ENCODE measurements at places on chromosomes 5 and 9.

DNA sequence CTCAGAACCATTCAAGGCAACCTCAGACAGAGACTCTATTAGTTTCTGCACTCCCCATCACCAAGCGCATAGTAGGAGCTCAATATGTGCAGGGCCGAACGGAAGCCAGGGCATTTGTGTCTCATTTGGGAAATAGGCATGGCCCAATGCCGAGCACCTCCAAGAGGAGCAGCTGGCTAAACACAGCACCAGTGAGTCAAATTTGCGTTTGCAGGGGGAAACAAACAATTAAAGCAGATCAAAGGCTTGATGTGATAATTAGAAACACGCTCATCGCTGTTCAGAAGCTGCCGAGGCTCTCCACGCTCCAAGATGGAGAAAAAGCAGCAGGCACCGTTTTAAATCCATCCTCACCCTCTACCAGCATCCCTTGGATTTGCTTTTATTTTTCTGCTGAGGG, 225.3 kb downstream of the AGTPBP1 start:
- DNase-seq = no peak

DNA sequence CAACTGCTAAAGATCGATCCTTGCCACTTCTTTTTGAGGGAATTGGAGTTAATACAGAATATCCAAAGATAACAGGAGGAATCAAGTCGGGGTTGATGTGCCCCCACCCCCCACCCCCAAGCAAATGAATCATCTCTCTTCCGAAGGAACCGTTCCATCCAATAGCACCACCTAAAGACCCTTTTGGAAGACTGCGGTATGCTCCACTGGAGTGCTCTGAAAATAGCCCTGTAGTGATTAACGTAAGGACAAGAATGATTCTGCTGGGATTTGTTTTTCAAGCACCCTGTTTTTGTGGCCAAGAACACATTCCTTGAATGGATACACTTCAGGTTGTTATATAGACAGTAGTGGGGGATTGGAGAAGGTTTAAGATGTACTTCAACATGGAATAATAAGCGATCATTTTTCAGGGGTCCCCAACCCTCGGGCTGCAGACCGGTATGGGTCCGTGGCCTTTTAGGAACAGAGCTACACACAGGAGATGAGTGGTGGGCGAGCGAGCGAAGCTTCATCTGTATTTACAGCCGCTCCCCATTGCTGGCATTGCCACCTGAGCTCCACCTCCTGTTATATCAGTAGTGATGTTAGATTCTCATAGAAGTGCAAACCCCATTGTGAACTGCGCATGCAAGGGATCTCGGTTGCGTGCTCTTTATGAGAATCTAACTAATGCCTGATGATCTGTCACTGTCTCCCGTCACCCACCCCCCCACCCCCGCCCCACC, 44.5 kb upstream of the TMEM252 start:
- DNase-seq = no peak

- DNase-seq = no peak
These were observed 77.4 kb downstream of the CFAP77 start for GRCh38 chr9:132487351-132487791.

GRCh38 chr5:156540491-156540890, 213.5 kb downstream of the SGCD start:
- no peak for DNase-seq

DNA sequence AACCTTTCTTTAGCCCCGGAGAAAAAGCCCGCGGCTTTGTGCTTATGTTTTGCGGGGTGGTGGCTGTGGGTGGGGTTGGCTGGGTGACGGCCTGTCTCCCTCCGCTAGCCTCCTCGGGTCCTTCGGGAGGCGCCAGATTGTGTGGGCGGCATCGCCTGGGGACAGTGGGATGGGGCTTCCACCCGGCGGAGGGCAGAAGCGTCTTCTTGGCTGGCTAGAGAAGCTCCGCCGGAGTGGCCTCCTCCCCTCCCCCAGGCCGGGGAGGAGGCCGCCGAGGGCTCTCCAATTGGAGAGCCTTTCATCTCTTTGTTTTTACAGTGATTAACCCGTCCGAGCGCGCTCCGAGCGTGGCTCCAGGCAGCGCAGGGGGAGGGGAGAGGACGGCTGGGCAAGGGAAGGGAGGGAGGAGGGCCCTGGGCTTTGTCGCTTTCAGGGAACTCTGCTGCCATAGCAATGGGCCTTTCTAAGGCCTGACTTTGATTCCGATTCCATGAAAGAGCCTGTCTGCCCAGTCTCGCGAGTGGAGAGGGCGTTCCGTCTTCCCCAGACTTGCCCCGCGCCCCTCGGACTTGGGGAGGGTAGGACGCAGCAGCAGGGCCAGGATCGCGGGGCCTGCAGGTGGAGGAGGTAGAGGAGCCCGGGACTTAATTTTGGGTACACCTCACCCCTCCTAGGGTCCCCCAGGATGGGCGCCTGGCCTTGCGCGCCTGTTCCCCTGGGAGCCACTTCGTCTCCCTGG, 36.7 kb upstream of the TIFAB start:
- peak; percentile 84 for DNase-seq

- DNase-seq = peak; percentile 70
These were observed 433.7 kb downstream of the ENC1 start for GRCh38 chr5:74206579-74207550.

DNA sequence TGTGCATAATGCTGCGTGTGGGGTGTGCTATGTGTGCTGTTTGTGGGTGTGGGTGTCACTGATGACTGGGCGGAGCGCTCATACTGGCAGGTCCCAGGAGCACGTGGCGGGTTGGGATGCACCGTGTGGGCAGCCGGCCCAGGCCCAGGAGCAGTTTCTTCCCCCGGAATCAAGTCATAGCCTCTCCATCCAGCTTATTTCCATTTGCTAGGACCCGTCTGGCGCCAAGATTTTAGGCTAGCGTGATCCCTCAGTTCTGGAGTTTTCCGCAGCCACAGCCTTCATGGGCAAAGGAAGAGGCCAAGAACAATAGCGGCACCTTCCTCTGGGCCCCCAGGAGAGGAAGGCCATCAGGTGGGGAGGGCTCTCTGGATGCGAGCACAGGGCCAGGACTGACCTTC, 43.3 kb upstream of the NEURL1B start:
- DNase-seq = no peak

- no peak for DNase-seq
These were observed 99.8 kb downstream of the ARRDC3 start for GRCh38 chr5:91283326-91283725.

GRCh38 chr5:20360263-20360662, 372.3 kb upstream of the CDH18 start:
- DNase-seq = peak; percentile 100
